SJSA1 (cell line): ENCODE measurements at places on chromosomes 12 and 14. TPM values are rescaled to one million over a fixed set of nuclear protein-coding genes. Genes with fewer than 3 reads are reported as not detected.
A peak's percentile ranks its signal among the peaks of the same experiment; 100 is the strongest.

- peak; percentile 40 for DNase-seq
Observed at GRCh38 chr14:99389174-99389826, 91.4 kb downstream of the SETD3 start.

GRCh38 chr14:90632871-90633270, 183.4 kb downstream of the TTC7B start:
- no peak for DNase-seq

Gene RERG
- total RNA-seq = not detected in 2 replicates

Gene PRIMA1
- not detected in 2 replicates for total RNA-seq

Gene FAM186B
- total RNA-seq = 0.06 and 0.18 TPM in 2 replicates
